ENCODE measurements at places on chromosomes 5 and 9. TPM values are rescaled to one million over a fixed set of nuclear protein-coding genes. Genes with fewer than 3 reads are reported as not detected.

DNA sequence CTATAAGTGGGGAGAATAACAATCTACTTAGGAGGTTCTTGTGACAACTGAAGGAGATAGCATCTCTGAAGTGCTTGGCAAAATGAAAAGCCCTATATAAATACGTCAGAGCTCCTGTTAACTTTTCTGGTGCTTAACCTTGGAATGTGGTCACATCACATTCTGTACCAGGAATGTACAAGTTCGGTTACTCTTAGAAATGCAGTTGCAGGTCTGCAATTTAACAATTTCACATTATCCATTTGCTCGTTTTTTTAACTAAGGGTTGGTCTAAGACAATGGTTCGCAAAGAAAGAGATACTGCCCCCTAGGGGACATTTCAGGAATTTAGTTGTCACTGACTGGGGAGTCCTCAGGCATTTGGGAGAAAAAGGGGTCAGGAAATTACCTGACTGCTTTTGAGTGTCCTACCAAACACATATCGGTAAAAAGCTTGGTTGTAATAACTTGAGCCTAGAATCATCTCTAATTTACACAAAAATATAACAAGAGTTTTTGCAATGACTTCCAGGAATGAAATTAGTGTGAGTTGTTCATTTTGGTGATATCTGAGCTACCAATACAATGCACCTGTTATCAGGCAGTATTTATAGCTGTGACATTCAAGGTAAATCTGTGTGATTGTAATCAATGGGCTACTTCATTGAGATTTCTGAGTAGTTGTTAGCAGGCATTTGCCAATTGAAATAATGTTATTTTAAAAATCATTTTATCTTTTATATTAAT, 5.4 kb upstream of the HBEGF start:
- peaks cover 18% of the 10 kb centered on the region for H3K27me3 ChIP-seq
- DNase-seq = peak; percentile 51
- H3K27ac ChIP-seq = no peak overlapping the region
- no peaks in the 10 kb centered on the region for H3K36me3 ChIP-seq
- peaks cover 5% of the 10 kb centered on the region for H3K4me1 ChIP-seq
- H3K4me3 ChIP-seq = no peak overlapping the region

DNA sequence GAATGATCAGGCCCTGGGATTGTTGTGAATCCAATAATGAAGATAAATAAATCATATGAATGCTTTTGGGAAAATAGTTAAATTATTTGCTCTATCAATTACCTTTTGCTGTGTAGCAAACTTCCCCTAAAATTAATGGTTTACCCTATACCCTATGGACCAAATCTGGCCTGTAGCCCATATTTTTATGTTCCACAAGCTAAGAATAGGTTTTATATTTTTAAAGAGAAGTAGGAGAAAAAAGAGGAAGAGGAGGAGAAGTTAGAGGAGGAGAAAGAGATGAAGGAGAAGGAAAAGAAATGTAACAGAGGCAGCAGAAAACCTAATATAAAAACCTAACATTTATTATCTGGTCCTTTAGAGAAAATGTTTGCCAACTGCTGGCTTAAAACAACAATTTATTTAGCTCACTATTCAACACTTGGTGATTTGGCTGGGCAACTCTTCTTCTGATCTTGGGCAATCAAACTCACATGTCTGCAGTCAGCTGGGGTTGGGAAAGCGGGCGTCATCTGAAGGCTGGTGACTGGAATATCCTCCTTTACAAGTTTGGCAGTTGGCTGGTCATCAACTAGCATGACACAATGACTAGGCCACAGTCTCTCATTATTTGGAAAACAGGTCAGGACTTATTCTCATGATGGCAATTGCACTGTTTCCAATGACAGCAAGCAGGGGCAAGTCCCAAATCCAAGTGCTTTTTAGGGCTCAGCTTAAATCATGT, 522.9 kb downstream of the RASEF start:
- H3K27ac ChIP-seq = no peak overlapping the region
- peaks cover 3% of the 10 kb centered on the region for H3K27me3 ChIP-seq
- no peaks in the 10 kb centered on the region for H3K36me3 ChIP-seq
- H3K4me3 ChIP-seq = no peak overlapping the region

FSTL4 gene
- total RNA-seq = 2.4 TPM

DNA sequence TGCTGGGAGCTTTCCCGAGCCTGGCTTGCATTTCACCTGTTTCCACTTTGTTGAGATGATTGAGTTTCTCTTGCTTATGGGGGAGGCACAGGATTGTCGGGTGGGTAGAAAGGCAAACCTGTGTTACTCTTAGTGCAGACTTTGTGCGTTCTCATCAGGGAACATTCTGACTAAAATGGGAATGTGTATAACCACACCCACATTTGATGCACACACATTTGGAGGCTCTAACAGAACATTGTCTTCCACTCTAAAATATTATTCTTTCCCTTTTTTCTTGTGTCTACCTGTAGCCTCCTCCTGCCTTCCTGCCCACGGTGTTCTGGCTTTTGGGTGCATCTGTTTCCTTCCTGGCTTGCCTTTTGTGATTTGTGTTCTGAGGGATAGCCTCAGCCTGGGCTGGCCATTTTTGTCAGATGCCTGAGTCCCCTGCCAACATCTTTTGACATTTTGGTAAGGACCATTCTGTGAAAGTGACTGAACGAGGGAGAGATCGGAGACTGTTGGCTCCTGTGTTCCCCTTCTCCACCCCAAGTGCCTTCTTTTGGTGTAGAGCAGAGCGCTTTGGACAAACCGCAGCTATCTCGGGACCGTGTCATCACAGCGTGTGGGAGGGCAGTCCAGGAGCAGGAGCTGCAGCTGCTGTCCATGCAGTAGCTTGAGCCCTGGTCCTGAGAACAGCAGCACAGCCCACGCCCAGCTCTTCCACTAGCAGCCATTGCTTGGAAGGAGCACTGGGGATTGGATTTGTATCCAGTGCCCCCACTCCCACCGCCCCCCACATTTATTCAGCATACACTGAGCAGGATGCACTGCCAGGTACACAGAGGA, 101.4 kb downstream of the ARHGAP26 start:
- peaks cover 33% of the 10 kb centered on the region for H3K4me1 ChIP-seq
- no peaks in the 10 kb centered on the region for H3K36me3 ChIP-seq
- H3K4me3 ChIP-seq = no peak overlapping the region
- peaks cover 2% of the 10 kb centered on the region for H3K27me3 ChIP-seq

C8G gene
- total RNA-seq = 1.1 TPM

GRCh38 chr5:29697785-29698414, 1495.6 kb upstream of the CDH6 start:
- DNase-seq = no peak
- H3K27ac ChIP-seq = no peak overlapping the region
- H3K27me3 ChIP-seq = no peaks in the 10 kb centered on the region
- H3K4me1 ChIP-seq = no peaks in the 10 kb centered on the region

MARVELD2 gene
- total RNA-seq = 71.6 TPM

DNA sequence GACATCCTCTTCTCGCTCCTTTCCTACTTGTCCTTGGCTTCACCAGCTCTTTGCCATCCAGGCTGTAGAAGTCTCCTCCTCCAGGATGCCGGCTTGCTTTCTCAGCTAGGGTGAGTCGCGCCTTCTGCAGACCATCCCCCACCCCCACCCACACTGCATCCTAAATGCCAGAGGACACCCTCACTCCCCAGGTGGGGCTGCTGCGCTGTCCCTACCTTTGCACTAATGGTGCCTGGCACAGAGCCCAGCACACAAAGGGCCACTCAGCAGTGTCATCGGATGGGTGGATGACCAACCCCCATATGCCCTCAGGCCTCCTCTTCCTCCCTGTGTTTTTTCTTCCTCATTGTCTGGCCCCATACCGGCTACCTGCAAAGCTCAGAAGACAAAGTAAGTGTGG, 14.8 kb downstream of the IL9 start:
- no peaks in the 10 kb centered on the region for H3K36me3 ChIP-seq
- peaks cover 5% of the 10 kb centered on the region for H3K4me1 ChIP-seq
- no peak for DNase-seq
- H3K27ac ChIP-seq = no peak overlapping the region
- H3K27me3 ChIP-seq = peaks cover 50% of the 10 kb centered on the region
- no peak overlapping the region for H3K4me3 ChIP-seq

- H3K4me3 ChIP-seq = no peak overlapping the region
- H3K27me3 ChIP-seq = peaks cover 17% of the 10 kb centered on the region
- DNase-seq = no peak
- peaks cover 9% of the 10 kb centered on the region for H3K4me1 ChIP-seq
- no peak overlapping the region for H3K27ac ChIP-seq
- H3K36me3 ChIP-seq = no peaks in the 10 kb centered on the region
These were observed 7.4 kb downstream of the MEGF10 start for GRCh38 chr5:127298036-127298429.

DNA sequence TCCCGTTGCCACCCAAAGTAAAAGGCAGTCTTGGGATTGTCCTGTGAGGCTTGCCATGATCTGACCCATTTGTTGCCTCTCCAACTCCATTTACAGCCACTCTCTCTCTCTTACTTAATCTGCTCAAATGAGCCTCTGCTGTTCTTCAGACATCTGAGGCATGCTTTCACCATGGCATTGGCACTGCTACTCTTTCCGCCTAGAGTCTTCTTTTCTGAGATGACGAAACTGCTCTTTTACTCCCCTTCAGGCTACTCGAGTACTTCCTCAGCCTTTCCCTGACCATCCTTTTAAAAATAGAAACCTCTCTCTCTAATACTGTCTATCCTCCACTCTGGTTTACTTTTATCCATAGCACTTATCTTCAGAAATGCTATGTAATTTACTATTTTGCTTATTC, 9.0 kb downstream of the FOCAD start:
- DNase-seq = no peak
- no peaks in the 10 kb centered on the region for H3K27me3 ChIP-seq
- H3K4me3 ChIP-seq = no peak overlapping the region
- peaks cover 2% of the 10 kb centered on the region for H3K36me3 ChIP-seq
- H3K4me1 ChIP-seq = peaks cover 17% of the 10 kb centered on the region

DNA sequence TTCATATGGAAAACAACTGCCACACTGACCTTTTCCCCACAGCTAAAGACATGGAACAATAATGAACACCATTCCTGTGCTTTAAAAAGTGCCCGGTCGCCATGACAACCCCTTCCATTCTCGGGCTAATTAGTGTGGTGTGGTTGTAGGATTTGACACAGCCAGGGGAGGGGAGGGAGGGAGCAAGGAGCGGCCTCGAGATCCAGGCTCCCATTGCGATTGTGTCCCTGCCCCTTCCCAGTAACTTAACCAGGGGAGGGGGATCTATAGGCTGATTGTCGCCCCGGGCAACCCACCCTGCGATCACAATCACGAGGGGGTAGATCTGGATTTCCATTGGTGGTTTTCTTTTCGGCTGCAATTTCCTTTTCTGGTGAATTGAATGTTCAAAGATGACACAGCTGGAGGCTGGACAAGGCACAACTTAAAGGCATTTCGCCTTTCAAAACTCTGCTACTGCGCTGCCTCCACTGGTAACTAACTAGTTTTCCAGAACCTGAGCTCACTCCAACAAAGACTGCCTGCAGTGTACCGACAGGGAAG, 96.7 kb upstream of the RETREG1 start:
- peak; percentile 28 for DNase-seq
- H3K36me3 ChIP-seq = peaks cover 40% of the 10 kb centered on the region
- peak overlapping the region; percentile 94 for H3K27ac ChIP-seq
- peaks cover 46% of the 10 kb centered on the region for H3K4me1 ChIP-seq

DNA sequence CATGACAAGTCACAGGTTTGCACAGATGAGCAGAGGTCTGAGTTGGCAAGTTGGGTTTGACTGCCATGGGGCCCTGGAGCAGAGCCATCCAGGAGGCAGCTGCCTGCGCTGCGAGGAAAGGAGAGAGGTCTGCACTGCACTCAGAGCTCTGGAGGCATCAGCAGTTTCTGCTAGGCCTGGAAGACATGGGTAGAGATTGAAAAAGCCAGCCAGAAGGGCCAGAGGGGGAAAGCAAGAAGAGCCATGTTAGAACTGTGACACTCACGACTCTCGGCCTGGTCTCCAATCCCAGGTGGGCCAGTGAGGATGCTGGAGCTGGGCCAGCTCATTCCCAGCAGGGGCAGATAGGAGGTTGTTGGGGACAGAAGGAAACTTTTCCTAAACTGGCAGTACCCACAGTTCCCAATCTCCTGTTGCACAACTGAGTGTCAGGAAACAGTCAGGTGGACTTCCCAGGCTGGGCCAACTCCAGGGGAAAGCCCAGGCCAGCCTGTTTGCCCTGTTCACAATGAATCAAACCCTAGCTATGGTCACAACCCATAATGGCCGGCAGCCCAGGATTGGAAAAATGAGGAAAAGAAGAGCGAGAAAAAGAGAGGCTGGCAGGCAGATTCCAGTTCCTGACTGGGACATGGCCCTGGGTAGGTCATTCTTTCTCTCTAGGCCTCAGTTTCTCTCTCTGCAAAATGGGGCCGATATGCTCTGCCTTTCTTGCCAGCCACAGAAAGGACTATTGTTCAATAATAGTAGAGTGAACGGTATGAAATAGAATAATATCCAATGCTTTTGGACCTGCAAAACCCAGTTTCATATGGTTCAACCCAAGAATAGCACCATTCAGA, 7.8 kb upstream of the ORM1 start:
- peaks cover 5% of the 10 kb centered on the region for H3K27me3 ChIP-seq
- no peak overlapping the region for H3K4me3 ChIP-seq
- H3K4me1 ChIP-seq = no peaks in the 10 kb centered on the region
- peak overlapping the region; percentile 4 for H3K27ac ChIP-seq
- no peak for DNase-seq

- no peaks in the 10 kb centered on the region for H3K27me3 ChIP-seq
- no peaks in the 10 kb centered on the region for H3K36me3 ChIP-seq
- no peak overlapping the region for H3K4me3 ChIP-seq
- no peak overlapping the region for H3K27ac ChIP-seq
- no peak for DNase-seq
- peaks cover 31% of the 10 kb centered on the region for H3K4me1 ChIP-seq
These were observed 31.0 kb downstream of the TNFAIP8 start for GRCh38 chr5:119386596-119387344.

TRIP13 gene
- total RNA-seq = 11.9 TPM

DNA sequence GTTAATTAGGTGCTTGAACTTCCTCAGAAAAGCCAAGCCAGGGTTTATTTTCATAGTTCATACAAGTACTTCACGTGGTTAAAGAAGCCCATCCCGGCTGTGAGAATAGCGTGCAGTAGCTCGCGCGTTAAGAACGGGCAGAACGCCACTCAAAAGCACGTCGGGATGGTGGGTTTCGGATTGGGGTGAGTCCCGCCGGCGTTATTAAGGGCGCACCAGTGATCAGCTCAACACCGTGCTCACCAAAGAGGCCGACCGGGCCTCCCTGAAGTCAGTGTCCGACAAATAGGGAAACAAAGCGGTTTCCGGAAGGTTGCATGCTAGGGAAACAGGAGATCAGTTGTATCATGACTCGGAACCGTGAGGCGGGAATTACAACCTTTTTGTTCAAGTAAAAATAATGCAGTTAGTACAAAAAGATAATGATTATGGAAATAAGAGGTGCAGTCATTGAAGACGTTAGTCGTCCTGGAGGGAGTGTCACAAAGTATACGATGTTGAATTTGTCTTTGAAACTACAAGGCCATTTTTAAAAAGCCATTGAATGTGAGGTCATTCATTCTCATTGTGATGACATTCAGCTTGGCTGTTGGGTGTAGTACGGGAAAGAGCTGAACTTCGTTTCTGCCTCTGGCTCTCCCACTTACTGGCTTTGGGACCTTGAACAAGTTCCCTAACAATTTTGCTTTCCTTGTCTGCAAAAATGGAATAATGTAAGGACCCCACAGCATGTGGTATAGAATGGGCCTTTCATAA, 992 bp downstream of the SETD9 start:
- peak overlapping the region; percentile 82 for H3K4me3 ChIP-seq
- peak overlapping the region; percentile 99 for H3K27ac ChIP-seq
- H3K4me1 ChIP-seq = peaks cover 20% of the 10 kb centered on the region
- H3K36me3 ChIP-seq = peaks cover 4% of the 10 kb centered on the region
- peak; percentile 12 for DNase-seq

ZNF782 gene
- 11.8 TPM for total RNA-seq

Data from progenitor cell of endocrine pancreas (in vitro differentiated cells).